ENCODE measurements at places on chromosomes 7 and 10. TPM values are rescaled to one million over a fixed set of nuclear protein-coding genes. Genes with fewer than 3 reads are reported as not detected.

DNA sequence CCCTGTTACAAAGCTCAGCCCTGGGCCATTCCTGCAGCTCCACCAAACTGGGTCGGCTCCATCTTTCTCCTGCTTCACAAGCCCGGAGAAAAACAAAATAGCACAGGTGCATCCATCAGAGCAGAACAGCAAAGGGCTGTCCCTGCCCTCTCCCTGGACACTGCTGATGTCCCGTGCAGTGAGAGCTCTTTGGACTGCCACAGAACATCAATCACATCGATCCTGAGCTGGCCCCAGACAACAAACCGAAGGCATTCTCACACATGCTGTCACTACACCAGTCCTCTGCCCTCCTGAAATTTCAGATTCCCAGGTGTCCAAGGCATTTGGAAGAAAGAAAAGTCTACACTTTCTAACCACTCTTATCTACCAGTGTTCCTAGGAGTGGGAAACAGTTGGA lies 427.1 kb upstream of the ZMIZ1 start:
- ATAC-seq = no peak

The CPED1 gene
- total RNA-seq = 0.76 TPM

DNA sequence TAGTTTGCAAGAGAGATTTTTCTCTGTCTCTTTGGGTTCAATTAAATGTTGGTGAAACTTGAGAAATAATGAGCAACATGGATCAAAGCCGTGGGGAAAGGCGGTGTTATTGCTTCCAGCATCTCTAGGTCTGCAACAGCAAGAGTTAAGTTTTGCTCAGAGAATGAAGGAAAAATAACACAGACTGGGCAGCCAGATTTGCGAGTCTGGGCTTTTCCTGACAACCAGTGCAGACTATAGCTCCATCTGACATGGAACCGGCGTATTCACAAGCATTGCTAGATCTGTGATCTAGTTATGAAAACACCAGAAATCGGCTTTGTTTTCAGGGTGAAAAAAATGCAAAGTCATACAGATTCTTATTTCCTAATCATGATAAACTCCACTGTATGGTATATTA lies 110.4 kb downstream of the CAMK1D start:
- no peak for ATAC-seq

GRCh38 chr10:83574770-83575169 lies 564.5 kb upstream of the GHITM start:
- no peak for ATAC-seq

GRCh38 chr7:137696988-137697387 lies 149.8 kb downstream of the DGKI start:
- no peak for ATAC-seq

GRCh38 chr10:103692436-103692951 lies 162.9 kb downstream of the SH3PXD2A start:
- no peak for ATAC-seq

The CLDN3 gene
- 0.64 TPM for total RNA-seq

DNA sequence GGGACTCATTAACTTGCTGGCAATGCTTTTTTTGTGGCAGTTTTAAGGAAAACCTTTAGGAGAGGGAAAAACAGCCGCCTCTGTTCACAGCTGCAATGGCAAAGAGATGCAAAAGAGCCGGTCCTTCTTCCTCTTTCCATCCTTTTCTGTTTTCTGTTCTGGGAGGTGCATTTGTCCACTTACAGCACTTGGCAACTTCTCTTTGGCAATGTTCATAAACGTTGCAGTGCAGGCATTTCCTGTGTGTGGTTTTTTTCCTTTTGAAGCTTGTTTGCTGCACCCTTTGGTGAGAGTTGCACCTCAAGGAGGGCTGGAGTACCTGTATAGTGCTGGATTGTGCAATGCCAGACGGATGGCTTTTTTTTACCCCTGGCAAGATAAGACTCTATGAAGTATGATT lies 53.9 kb upstream of the HABP2 start:
- no peak for ATAC-seq

The ADRB1 gene
- 0.04 TPM for total RNA-seq

The PDSS1 gene
- 9.8 TPM for total RNA-seq

DNA sequence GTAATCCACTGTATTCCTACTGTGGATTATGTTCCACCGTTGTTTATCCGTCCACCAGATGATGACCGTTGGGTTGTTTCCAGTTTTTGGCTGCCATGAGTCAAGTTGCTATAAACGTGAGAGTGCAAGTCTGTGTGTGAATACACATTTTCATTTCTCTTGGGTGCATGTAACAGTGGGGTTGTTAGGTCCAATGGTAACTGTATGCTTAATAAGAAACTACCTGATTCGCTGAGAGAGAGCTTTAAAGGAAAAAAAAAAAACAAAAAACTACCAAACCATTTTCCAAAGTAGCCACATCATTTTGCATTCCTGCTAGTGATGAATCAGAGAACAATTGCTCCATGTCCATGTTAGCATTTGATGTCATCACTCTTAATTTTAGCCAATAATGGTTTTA lies 15.9 kb downstream of the UBN2 start:
- ATAC-seq = no peak

The GHRHR gene
- total RNA-seq = not detected

DNA sequence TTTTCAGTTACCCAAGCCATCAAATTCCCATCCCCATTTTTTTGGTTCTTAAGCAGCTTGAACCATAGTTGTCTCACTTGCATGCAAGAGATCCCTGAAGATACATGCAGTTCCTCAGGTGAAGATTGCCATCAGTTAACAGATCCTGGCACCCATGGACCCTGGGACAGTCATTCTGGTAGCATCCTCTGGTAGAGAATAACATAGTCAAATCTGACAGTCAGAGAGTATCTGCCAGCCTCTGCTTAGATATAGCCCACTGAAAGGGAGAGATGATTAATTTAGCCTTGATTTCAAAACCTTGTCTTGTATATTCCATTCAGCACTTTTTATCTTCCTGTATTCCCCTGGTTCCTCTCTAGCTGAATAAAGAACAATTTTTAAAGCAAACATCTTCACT lies 280.4 kb downstream of the KCNMA1 start:
- no peak for ATAC-seq

DNA sequence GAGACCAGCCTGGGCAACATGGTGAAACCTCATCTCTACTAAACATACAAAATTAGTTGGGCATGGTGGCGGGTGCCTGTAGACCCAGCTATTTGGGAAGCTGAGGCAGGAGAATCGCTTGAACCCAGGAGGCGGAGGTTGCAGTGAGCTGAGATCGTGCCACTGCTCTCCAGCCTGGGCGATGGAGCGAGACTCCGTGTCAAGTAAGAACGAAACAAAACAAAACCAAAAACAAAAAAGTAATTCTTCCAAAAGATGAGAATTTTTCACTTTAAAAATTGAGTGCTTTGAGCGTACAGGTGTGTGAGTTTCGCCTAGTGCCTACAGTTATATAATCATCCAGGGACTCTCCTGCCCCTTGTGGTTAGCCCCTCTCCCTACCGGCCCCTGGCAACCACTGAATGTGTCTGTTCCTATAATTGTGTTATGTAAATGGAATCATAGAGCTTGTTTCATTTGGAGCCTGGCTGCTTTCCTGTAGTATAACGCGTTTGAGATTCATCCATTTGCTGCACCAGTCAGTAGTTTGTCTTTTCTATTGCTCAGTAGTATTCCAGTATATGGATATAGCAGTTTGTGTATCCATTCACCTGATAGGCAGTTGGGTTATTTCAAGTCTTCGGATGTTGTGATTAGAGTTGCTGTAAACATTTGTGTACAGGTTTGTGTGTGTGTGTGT lies 80.0 kb downstream of the RBM33 start:
- no peak for ATAC-seq

The PRPS1L1 gene
- not detected for total RNA-seq

DNA sequence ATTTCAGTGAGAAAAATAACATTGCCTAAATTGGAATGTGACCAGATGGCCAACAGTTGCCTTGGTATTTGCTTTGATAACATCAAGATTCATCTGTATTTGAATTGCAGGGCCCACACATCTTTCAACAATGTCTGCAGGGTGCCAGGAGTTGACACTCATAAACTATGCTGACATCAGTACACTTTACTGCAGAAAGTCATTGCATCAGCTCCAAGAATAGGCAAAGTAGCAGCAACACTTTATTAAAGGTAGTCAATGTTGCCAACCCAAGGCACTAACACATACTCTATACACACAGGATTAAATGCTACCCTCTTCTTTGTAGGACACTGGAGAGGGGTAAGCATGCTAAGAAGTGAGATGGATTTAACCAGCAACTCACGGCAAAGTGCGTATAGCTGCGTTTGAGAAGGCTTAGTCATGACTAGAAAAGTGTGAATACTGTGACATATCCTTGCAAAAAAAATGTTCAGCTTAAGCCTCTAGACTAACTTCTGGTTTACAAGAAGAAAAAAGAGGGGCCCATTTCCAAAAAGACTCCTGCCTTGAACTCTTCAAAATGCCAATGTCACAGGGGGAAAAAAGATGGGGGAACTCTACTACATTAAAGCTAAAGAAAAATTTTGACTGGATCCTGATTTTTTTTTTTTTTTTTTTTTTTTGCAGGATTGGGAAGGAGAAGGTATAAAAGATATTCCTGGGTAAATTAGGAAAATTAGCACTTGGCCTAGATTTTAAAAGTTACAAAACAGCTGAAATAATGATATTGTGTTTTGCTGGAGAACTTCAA lies 2.2 kb downstream of the BBIP1 start:
- ATAC-seq = no peak

DNA sequence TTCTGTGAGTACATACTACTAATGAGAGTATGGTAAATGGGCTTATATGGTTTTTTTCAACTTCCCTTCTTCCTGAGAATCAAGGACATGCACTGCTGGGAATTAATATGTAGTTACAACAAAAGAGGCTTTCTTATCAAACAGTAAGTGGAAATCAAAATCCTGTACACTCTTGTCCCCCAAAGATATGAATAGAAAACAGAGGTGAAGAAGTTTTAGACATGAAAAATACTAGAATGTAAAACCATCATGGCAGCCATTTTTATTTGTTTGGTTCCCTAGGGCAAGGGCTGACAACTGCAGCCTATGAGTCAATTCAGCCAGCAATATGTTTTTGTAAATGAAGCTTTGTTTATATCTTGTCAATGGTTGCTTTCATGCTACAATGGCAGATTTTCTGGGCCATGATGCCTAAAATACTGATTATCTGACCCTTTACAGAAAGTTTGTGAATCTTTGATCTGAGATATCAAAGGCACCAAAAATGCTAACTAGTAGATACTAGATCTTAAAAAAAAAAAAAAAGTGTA lies 422.4 kb downstream of the PARD3 start:
- ATAC-seq = no peak

The KIAA1217 gene
- 69.4 TPM for total RNA-seq

The TAS2R41 gene
- not detected for total RNA-seq

GRCh38 chr7:84712374-84713121 lies 474.3 kb downstream of the SEMA3D start:
- no peak for ATAC-seq

GRCh38 chr7:37212051-37212450 lies 236.6 kb downstream of the ELMO1 start:
- no peak for ATAC-seq

DNA sequence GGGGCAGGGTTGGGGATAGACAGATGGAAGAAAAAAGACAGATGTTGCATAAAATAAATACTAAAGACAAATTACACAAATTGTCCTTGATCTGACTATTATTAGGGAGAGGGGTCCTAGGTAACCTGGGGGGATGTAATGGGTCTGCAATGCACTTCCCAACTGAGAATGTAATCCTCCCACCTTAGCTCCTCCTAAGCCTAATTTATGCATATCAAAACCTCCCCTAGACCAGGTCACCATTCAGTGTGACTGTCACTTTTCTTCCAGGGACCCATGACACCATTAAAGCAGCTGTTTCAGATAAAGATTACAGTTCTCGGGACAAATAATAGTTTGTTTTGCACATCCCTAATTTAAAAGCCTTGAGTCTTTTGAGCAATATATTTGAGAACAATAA lies 133.9 kb upstream of the FEZF1 start:
- ATAC-seq = no peak

The CLEC2L gene
- total RNA-seq = not detected

Data from esophagus mucosa (tissue), 1 donor.